DMS 273 treated with DMSO at 0.1 percent for 48 hours (cell line): ENCODE measurements at places on chromosomes 4 and X.

- no peak for DNase-seq
These were observed 249.5 kb downstream of the BCOR start for GRCh38 chrX:39848243-39848642.

- peak; percentile 38 for DNase-seq
These were observed 53.4 kb downstream of the PALLD start for GRCh38 chr4:168550064-168550766.

DNA sequence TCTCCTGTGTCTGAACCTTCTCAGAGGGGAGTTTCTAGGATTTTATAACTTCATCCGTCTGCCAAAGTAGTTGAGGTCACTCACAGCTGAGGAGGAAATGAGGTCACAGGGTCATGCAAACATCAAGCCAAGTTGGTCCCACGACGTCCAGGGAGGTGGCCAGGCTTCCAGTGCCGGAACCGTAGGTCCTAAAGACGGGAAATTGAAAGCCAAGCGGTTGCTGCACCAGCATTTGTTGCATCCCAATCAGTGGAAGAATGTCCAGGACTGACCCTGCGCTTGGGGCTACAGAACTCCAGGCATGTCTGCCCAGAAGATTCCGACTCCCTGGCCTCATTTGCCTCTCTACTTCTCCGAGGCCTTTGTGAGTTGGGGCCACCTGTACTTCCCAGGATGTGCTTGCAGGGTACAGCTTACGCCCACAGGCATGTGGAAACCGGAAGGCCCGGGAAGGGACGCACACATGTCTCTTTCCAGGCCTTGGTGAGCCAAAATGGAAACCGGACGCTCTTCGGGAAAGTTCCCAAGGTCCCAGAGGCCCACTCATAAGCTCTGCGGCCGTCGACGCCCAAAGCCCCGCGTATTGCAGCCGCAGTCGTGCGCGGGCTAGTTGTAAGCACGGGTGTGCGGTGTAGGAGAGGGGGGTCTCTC lies 9.3 kb downstream of the PRDM8 start:
- DNase-seq: no peak

DNA sequence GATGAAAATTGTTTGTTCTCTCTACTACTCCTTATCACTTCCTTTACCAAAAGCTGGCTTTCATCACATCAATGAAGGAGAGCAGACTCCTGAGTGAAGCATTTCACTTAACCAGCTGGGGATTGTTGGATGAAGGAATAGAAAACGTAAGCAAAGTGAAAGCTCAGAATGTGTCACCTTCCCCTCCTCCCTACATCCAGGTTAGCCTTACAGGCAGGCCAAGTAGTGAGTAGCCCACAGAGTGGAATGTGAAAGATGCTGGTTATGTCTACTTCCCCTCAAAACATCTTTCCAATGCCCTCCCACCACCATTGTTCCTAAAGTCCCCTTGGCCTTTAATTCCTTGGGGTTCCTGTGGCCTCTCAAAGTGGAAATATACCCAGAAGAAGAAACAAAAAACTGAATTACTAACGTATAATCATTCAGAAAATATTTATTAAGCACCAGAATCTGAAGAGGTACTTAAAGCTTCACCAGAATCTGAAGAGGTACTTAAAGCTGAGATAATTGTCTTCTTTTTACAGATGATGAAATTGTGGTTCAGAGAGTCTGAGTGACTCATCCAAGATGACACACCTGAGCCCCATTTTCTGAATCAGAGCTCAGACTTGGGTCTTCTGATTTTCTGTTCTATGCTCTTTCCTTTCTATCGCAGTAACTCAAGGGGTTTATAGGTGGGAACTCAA lies 6.5 kb downstream of the P2RY4 start:
- DNase-seq: no peak

- DNase-seq: no peak
These were observed 192.8 kb downstream of the SMIM20 start for GRCh38 chr4:26106776-26107175.

GRCh38 chrX:120477453-120477852 lies 8.4 kb upstream of the LAMP2 start:
- DNase-seq: no peak

- no peak for DNase-seq
These were observed 992.7 kb upstream of the HS3ST1 start for GRCh38 chr4:12421364-12421763.

DNA sequence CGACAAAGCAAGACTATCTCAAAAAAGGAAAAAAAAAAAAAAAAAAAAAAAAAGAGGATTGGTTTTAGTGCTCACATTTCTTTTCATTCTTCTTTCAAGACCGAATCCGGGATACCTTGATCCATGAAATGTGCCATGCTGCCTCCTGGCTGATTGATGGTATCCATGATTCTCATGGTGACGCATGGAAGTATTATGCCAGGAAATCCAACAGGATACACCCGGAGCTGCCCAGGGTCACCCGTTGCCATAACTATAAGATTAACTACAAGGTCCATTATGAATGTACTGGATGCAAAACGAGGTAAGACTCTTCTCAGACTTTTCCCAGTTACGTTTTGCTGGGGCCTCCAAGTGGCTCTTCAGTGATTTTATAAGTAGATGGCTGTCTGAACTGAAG lies 6.1 kb downstream of the CXCR3 start:
- DNase-seq: no peak

GRCh38 chr4:34148322-34148908 lies 2095.9 kb downstream of the ARAP2 start:
- DNase-seq: no peak

GRCh38 chr4:146054676-146055075 lies 116.1 kb upstream of the ZNF827 start:
- no peak for DNase-seq

DNA sequence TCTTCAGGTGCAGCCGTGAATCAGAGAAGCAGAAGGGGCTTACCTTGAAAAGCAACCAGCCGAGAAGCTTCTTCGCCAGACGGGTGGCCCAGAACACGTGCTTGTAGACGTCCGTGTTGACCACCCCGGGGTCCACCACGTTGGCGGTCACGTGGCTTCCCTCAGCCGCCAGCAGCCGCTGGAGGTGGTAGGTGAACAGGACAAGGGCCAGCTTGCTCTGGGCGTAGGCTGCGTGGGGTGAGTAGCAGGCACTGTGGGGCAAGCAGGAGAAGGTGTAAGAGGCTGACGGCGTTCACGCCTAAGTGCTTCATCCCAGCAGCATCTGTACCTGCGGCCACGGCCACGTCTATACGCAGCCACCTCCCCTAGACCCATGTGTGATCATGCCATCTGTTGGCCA lies 257.8 kb downstream of the DHRSX start:
- DNase-seq: no peak

- DNase-seq: no peak
These were observed 98.0 kb downstream of the SLC2A9 start for GRCh38 chr4:9923195-9923812.

DNA sequence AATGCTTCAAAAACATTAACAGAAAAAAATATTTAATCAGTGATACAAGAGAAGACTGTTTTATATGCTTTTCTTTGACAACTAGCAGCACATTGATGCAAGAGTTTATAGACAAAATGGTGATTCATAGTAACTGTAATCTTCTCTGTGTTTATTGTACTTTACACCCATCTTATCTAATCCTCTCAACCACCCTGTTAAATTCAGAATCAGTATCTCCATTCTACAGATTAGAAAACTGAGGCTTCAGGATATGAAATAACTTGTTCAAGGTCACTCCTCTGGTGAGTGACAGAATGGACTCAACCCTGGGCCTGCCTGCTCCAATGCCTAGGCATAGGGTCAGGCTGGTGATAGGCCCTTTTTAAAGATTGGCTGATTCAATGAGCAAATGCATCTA lies 26.1 kb upstream of the TMEM184C start:
- DNase-seq: no peak

GRCh38 chr4:182289809-182290208 lies 46.6 kb downstream of the TENM3 start:
- no peak for DNase-seq

DNA sequence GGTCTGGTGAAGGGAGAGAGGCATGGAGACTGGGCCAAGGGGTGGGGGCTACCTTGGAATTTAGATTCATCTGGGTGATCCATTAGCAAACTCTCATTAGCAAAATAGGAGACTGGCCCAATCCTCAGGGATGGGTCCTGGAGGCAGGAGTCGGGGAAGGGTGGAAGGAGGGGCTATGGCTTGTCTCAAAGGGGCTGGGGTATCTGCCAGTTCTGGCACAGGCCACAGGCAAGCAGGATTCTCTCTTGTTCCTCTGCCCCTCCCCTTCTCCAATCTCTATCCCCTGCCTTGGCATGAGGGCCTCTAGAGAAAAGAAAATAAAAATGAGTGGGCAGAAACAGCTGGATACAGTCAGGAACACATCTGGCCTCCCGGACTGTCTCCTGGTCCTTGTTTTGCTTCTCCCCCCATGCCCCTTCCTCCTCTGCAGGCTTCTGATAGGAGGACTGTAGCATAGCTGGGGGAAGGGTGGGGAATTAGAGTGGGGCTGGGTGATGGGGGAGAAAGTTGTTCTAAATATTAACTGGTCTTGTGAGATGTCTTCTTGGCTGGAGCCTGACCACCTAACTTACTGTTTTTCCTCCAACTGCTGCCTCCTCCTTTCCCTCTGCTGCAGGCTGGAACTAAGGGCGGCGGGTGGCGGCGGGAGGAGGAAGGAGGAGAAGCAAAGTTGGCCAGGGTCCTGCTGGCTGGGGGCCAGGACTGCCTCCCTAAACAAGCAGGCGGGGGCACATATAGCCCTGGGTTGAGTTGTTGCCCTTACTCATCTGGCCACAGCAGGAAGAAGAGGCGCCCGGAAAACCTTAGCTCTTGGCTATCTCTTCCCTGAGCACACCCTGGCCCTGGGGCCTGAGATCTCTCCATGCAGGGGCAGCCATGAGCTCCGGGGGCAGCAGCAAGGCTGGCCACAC lies 53.3 kb upstream of the LAS1L start:
- peak; percentile 43 for DNase-seq

DNA sequence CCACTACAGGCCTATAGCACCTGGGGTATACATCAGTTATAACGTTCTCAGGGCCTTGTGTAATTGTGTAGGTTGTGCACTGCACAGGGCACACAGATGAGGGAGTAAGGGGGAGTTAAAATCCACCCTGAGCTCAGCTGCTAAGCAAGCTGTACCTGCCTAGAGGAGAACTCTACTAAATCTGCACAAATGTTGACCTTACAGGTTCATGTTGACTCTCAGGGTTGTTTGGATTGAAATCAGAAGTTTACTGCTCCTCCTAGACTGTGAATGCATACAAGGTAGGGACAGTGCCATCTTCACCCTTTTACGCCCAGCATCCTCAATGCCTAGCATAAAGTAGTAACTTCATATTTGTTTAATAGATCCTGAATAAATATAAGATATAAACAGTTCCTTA lies 89.8 kb downstream of the SMARCA1 start:
- DNase-seq: no peak

DNA sequence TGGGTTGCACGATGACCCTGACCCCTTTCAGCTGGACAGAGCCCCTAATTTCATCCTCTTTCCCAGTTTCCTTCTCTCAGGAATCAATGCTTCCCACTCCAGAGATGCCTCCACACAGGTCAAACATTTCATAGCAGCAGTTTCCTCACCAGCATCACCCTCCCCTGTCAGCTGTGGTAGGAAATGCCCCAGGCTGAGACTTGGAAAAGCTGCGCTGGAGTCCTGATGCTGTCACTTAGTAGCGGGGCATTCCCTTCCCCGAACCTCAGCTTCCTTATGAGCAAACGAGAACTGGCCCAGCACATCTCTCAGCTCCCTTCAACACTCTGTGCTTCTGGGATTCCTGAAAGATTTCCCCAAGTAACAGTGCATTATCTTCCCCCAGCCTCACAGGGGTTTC lies 2.7 kb downstream of the GJB1 start:
- DNase-seq: no peak

- DNase-seq: no peak
These were observed 363.7 kb downstream of the FBXW7 start for GRCh38 chr4:152172146-152172545.

DNA sequence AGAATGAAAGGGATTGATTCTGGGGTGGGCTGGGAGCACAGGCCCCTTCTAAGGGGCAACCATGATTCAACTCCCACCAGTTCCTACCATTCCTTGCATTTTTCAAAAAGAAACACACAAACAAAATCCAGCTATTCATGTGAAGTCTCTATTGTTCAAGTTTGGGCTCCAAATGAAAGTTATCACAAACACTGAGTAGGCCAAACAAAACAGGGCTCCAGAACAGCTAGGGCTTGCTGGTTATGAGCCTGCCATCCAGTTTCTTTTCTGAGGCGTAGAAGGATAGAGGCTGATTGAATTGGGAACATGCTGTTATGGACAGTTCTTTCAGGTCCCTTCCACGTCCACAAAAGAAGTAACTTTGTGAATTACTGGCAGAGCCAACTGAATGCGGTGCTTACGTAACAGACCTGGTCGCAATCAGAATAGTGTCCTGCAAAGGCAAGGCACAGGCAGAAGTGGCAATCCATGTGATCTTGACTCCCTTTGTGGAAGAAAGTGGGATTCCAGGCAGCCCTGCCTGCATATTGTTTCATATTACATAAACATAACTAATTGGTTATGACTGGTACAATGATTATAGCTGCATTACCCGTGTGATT lies 244.5 kb downstream of the SCFD2 start:
- no peak for DNase-seq

GRCh38 chr4:175419236-175419718 lies 392.8 kb downstream of the GPM6A start:
- no peak for DNase-seq

DNA sequence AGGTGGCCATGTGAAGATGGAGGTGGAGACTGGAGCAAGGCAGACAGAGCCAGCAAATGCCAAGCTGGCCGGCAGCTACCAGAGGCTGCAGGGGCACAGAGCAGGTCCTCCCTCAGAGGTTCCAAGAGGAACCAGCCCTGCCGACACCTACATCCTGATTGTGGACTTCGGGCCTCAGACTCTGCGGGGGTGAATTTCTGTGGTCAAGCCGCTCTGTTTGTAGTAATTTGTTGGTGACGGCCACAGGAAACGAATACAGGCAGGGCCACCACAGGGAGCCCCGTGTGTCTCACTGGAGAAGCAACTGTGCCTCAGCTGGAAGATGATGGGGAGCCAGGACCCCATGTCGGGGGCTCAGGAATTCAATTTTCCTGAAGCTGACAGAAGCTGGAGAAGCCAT lies 28.3 kb downstream of the ZFYVE28 start:
- DNase-seq: no peak

GRCh38 chr4:151147000-151147399 lies 47.6 kb downstream of the RPS3A start:
- DNase-seq: no peak

- no peak for DNase-seq
These were observed 25.5 kb downstream of the HPGD start for GRCh38 chr4:174496631-174497432.

DNA sequence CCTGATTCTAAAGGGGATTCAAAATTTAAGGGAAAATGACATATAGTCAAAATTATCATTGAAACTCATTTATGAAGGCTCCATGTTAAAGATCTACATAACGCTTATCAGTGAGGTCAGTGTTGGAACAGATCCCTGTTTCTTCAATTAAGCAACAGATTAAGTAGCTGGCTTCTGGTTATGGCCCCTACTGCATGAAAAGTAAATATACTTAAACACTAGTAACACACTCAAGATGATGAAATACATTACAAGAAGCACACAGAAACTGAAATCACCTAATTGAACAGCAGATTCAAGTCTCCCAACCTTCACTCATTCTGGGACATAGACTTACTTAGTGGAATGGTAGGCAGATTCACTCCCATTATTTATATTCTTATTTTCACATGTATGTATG lies 51.6 kb upstream of the SLC16A2 start:
- no peak for DNase-seq
